ENCODE measurements at places on chromosomes 5 and 9.

DNA sequence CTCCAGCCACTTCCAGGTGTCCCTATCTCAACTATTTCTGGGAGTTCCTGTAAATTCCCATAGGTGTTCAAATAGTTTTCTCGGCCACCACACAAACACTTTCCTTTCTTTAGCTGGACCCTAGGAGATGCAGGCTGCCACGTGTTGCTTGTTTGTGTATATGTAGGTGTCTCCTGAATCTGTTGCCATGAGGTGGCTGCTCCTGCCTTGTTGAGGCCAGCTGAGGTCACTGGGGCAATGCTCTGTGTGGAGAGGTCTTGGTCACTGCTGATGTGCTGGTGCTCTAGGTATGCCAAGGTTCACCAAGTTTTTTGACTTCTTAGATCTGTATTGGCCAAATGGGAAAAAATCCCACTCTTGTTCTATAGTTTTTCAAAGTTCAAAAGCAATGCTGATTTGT, 132.5 kb upstream of the CHD1 start:
- no peak for DNase-seq

DNA sequence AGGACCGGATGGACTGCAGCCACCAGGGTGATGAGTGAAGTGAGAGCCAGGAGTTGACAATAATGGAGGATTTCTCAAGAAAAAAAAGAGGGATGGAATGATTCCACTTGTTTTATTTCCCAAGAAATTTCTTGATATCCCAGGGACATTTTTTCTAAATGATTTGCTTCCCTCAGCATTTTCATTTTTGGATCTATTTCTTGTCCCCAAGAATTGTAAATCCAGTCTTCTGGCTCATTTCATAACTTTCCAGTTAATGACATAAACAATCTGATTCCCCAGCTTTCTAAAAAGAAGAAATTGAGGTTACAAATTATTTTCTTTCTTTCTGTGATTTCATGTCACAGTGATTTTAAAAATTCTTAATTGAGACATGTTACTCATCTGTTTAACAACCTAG, 446.5 kb downstream of the PRR16 start:
- DNase-seq: no peak

DNA sequence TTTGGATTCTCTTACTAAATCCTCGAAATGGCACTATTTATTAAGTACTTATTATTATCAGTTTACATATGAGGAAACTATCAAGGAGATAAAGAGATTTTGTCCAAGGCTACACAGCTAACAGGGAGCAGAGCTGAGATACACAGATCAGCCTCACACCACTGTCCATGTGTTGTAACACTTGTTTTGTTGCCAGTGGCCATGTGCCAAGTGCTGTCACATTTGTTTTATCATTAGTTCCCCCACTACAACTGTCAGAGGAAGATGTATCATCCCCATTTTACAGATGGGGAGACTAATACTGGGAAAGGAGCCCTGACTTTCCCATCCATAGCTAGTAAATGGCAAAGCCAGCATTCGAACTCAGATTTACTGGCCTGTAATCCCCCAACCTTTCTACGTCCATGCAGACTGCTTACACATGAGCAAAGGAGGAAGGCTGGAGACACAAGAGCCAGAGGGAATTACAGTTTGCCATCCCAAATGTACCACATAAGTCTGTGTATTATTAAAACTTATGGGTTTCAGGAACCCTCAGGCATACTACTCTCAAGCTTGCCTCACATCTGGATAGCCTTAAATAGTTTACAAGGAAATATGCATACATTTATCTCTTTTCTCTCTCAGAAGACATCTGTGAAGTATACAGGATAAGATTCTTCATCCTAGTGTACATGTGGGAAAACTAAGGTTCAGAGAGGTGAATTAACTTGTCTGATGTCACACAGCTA, 25.1 kb downstream of the PAPPA start:
- no peak for DNase-seq

DNA sequence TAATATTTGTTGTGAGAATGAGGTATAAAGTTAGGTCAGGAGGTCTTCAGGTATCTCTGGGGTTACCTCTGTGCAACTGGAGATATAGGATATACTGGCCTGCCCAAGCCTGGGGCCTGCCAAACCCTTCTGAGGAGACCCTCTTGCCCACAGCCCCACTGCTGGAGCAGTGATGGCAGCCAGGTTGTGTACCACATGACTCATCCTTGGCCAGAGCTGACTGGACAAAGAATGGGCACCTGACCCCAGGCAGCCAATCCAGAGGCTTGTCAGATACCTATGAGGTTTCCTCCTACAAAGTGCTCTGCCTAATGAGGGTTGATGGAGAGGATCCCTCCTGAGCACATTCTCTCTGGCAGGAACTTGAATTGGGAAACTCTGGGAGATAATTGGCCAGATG, 56.1 kb upstream of the TBC1D2 start:
- DNase-seq: no peak

DNA sequence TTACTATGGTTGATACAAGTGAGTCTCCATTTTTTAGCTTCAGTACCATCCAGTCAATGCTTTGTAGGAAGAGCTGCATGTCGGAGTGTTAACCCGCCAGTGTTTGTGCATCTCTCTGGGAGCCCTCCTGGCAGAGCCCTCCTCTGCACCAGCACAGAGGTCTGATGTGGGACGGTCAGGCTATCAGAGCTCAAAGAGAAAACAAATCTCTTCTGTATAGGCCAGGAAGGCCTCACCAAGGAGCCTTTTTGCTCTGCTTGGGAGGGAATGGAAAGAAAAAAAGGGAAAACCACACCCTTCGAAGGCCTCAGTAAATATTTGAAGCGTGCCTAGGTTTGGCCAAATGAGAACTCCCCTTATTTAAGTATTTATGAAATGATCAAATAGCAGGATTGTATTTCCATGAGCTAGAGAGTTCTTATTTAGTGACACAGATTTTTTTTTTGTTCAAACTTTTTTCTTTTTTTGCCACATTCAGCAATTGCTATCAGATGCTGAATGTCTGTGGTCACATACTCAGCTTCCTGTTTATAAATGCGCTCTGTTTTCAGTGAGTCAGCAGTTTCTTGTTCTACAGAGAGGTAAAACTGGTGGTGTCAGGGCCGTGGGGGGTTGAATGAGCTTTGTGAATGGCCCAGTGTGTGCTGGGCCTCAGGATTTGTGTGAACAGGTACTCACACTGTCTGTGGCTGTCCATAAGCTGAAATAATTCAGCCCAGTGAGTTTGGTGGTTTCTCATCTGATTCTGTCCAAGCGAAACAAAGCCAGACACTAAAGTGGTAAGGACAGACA, 226.6 kb downstream of the SNX18 start:
- no peak for DNase-seq

DNA sequence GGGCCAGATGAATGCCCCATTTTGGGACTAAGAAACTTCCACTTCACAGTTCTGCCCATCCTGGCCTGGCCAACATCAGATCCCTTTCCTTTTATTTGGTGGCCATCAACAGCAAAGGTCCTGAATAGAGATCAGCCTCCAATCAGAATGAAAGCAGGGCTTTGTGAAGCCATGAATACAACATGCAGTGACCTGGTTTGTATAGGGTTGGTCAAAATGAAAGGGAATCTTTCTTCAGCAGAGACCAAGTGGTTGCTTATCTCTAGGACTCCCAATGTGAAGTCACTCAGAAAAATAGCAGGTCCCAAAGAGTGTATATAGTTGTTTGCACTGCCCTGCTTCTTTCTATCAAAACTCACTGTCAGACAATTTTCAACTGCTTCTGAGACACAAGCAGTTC, 113.9 kb upstream of the SLC12A2 start:
- no peak for DNase-seq

DNA sequence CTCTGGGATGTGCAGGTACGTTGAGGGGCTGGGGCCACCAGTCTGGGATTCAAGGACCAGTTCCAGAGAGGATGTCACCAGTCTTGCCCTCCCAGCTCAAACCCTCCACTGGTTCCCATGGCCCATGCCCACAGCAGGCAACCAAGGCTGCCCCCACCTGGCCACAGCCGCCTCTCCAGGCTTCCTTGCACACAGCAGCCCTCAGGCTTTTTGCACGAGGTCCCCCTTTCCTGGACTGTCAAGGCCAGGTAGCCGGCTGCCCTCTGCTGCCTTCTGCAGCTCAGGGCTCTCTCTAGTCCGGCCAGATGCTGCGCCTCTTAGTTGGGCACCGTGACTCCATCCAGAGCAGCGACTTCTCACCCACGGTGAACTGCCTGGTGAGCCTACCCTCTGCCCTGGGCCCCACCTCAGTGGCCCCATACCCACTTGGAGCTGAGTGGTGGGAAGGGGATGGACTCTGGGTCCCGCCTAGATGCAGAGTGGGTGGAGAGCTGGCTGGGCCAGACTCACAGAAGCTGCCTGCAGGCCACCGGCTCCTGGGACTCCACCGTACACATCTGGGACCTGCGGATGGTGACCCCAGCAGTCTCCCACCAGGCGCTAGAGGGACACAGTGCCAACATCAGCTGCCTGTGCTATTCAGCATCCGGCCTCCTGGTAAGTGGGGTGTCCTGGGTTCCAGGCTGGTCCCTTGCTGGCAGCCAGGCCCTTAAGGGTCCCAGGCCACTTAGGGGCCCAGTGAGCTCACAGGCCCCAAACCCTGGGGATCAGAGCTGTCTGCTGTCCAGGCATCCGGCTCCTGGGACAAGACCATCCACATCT, 2.9 kb downstream of the WDR38 start:
- DNase-seq: no peak

GRCh38 chr9:70883963-70884793, 237.2 kb downstream of the TRPM3 start:
- DNase-seq: no peak

- DNase-seq: no peak
Measured at GRCh38 chr9:31597977-31598376, 786.5 kb upstream of the ACO1 start.

- DNase-seq: no peak
Measured at GRCh38 chr9:133237035-133237731, 28.1 kb upstream of the OBP2B start.

- DNase-seq: no peak
Measured at GRCh38 chr5:7261049-7261448, 134.9 kb upstream of the ADCY2 start.

- no peak for DNase-seq
Measured at GRCh38 chr9:100623969-100624368, 46.1 kb downstream of the CAVIN4 start.

- peak; percentile 85 for DNase-seq
Measured at GRCh38 chr9:114155263-114155994, at the start of gene COL27A1. TSS of gene COL27A1 (plus strand) at chr9:114155537. CDS start at chr9:114155951, 414 bp downstream.

DNA sequence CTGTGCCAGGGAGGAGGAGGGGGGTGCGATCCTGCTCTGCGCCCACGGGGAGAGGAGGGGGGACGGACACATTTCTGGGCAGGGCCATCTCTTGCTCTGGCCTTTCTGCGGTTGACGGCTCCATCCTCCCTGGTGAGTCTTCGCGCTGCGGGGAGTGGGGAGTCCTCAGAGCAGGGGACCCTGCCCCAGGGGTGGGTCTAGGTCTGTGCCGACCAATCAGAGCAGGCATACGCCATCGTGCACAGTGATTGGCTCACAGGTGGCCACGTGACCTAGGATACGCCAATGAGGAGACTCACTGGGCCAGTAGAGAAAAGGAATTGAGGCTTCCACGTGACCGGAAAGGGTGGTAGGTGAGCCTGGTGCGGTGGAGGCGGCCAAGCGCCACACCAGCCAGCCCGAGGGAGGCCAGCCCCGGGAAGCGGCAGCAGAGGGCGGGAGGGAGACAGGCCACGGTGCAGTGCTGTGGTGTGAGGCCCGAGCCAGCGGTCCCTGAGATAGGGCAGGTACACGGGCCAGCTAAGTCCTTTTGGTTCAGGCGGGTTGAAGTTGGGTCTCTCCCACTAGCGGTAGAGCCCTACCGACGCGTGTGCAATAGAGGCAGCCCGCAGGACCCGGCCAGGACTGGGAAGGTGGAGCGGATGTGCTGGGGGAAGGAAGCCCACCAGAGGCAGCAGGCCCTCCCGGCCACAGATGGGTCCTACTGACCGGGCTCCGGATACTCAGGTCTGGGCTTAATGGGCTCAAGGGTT, 65.2 kb upstream of the RNF130 start:
- peak; percentile 16 for DNase-seq

DNA sequence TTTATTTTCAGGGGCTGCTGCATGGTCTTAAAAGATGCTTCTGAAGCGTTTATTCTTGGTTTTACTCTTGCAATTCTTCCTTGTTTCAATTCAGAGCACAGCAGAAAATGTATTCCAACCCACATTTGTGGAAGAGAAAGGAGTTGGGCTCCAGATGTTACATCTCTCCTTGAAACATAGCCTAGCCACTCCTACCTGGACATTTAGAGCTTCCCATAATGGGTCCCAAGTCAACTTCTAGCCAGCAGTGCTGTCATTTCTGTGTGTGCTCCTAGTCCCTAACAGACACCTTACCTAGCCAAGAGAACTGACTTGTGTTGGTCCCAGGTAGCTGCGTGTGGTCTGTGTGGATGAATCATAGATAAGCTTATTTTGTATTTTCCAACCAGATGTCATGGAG, 61.2 kb upstream of the ANKRD55 start:
- DNase-seq: no peak

DNA sequence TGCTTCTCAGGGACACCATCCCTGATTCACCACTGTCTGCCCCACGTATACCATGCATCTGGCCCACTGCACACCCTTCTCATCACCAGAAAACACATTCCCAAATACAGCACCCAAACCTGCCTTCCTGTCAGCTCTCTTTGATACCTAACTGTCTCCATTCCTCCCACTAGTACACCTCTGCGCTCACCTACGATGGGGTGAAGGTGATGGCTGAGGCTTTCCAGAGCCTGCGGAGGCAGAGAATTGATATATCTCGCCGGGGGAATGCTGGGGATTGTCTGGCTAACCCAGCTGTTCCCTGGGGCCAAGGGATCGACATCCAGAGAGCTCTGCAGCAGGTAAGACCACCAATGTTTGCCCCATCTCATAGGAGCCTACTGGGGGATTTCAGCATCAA, 186.4 kb downstream of the GRIA1 start:
- no peak for DNase-seq

GRCh38 chr5:94113-94892, 2.3 kb downstream of the PLEKHG4B start:
- DNase-seq: no peak

GRCh38 chr5:173853370-173854131, 34.6 kb upstream of the CPEB4 start:
- no peak for DNase-seq

- DNase-seq: no peak
Measured at GRCh38 chr5:2872676-2873075, 121.2 kb upstream of the IRX2 start.
